ENCODE measurements at places on chromosomes 3 and 15. TPM values are rescaled to one million over a fixed set of nuclear protein-coding genes. Genes with fewer than 3 reads are reported as not detected.

DNA sequence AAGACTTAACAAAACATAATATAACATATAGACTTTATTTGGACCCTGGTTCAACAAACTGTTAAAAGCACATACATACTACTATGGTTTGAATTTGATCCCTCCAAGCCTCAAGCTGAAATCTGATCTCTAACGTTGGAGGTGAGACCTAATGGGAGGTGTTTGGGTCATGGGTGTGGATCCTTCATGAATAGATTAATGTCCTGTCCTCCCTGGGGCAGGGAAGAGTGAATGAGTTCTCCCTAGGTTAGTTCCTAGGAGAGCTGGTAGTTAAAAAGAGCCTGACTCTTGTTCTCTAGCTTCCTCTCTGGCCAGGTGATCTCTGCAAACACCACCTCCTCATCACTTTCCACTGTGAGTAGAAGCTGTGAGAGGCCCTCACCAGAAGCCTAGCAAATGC lies 36.4 kb downstream of the CLASP2 start:
- H3K27ac ChIP-seq, result no peak overlapping the region
- no peak overlapping the region for H3K4me3 ChIP-seq
- peaks cover 22% of the 10 kb centered on the region for H3K36me3 ChIP-seq
- H3K4me1 ChIP-seq, result no peaks in the 10 kb centered on the region
- no peak for DNase-seq

DNA sequence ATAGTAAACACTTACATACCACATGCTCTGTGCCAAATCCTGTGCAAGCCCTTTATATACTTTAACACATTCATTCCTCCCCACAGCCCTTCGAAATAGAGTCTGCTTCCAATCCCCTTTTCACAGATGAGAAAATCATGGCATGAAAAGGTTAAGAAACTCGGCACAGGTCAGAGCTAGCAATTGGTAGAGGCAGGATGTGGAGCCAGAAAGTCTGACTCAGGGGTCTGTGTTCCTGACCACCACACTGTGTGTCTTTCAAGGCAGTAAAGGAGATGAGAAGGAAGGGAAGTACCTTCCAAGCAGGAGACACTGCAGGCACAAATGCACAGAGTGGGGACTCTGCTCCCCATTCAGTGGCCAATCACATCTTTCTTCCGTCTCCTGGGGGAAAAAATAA lies 61.1 kb downstream of the SCN11A start:
- no peaks in the 10 kb centered on the region for H3K27me3 ChIP-seq
- H3K4me1 ChIP-seq, result no peaks in the 10 kb centered on the region
- H3K4me3 ChIP-seq, result no peak overlapping the region
- no peak overlapping the region for H3K27ac ChIP-seq
- DNase-seq, result no peak
- no peaks in the 10 kb centered on the region for H3K36me3 ChIP-seq

GRCh38 chr3:27589795-27590194 lies 105.6 kb upstream of the SLC4A7 start:
- DNase-seq, result no peak
- no peak overlapping the region for H3K4me3 ChIP-seq
- peaks cover 3% of the 10 kb centered on the region for H3K4me1 ChIP-seq
- H3K27me3 ChIP-seq, result no peaks in the 10 kb centered on the region
- no peaks in the 10 kb centered on the region for H3K36me3 ChIP-seq

DNA sequence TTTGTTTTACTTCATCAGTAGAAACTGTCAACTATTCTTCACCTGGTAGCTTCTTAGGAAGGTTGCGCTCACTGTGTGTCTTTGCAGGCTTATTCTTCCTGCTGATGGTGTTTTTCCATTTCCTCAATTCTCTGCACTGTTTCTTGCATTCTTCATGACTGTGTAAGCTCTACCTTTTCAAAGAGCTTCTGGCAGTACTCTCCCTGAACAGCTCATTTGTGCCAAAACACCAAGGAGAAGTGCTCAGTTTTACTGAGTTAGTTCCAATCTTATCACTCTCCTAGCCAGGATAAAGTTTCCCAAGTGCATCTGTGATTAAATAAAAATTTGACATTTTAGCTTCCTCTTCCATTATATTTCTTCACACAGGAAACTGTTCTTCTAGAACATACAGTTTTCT lies 339.8 kb downstream of the EPHA3 start:
- H3K27me3 ChIP-seq, result no peaks in the 10 kb centered on the region
- no peaks in the 10 kb centered on the region for H3K36me3 ChIP-seq
- H3K27ac ChIP-seq, result no peak overlapping the region
- H3K4me1 ChIP-seq, result no peaks in the 10 kb centered on the region
- no peak for DNase-seq
- no peak overlapping the region for H3K4me3 ChIP-seq

DNA sequence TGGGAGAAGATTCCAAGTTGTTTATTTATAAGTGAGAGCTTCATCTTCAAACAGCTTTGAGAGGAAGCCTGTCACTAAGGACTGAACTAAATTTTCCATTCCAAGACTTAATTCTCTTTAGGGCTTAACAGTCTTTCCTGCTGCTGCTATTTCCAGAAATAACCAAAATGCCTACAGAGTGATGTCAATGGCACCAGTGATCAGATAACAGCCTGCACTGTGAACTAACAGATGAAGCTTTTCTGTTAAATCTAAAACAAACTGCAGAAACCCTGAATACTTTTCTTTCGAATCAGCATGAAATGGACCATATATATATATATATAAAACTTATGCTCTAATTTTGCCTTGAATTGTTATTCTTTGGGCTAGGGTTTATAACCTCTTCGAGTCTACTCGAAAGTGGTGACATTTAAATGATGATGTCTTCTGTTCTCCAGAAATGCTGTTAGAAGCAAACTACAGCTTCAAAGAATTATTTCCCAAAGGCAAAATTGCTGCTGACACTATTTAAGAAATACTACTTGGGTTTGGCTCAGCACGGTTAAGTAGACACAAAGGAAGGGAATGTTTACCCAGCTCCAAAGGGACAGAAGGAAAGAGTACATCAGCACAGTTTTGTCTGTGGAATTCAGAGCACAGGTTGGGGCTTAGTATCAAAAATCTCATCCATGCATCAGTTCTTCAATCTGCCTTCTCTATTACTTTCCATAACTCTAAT lies 238.5 kb upstream of the LRRN1 start:
- no peaks in the 10 kb centered on the region for H3K36me3 ChIP-seq
- no peak overlapping the region for H3K4me3 ChIP-seq
- no peaks in the 10 kb centered on the region for H3K4me1 ChIP-seq
- no peak overlapping the region for H3K27ac ChIP-seq
- H3K27me3 ChIP-seq, result no peaks in the 10 kb centered on the region
- no peak for DNase-seq

DNA sequence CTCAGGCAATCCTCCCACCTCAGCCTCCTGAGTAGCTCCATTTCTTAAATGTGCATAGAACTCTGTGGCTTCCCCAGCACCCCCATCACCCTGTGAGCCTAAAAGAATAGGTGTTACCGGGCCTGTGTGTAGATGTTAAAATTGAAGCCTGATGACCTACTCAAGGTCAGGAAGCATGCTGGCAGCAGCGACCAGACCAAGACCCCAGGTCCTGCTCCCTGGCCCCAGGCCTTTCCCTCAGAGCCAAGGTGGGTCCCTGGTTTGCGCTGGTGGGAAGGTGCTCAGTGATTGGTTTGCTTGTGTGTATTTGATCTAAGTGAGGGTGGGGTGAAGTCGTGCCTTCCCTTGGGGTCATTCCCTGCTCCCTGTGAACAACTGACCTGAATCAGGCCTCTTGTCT lies 18.4 kb upstream of the CRABP1 start:
- H3K36me3 ChIP-seq, result no peaks in the 10 kb centered on the region
- H3K27me3 ChIP-seq, result no peaks in the 10 kb centered on the region
- no peaks in the 10 kb centered on the region for H3K4me1 ChIP-seq

GRCh38 chr3:119346076-119346496 lies 51.9 kb downstream of the ARHGAP31 start:
- no peaks in the 10 kb centered on the region for H3K27me3 ChIP-seq
- H3K27ac ChIP-seq, result no peak overlapping the region
- H3K4me3 ChIP-seq, result no peak overlapping the region
- no peaks in the 10 kb centered on the region for H3K36me3 ChIP-seq
- DNase-seq, result no peak

DNA sequence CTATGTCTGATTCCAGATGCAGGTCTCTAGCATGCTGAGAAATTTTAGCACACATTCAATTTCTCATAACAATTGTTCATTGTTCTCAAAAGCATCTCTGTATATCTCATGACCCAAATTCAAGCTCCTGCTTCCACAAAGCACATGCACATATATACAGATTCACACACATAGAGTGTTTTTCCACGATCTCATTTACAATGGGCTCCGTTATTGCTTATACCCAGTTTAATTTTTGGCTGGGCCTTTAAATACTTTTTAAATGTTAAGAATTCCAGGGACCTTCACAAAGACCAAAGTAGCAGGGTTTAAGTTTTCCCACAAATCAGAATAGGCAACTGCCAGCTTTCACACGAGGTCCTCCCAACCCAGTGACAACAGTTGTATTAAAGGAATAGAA lies 333.5 kb upstream of the SEMA6D start:
- DNase-seq, result no peak
- H3K4me1 ChIP-seq, result no peaks in the 10 kb centered on the region
- no peak overlapping the region for H3K27ac ChIP-seq
- no peaks in the 10 kb centered on the region for H3K36me3 ChIP-seq

DNA sequence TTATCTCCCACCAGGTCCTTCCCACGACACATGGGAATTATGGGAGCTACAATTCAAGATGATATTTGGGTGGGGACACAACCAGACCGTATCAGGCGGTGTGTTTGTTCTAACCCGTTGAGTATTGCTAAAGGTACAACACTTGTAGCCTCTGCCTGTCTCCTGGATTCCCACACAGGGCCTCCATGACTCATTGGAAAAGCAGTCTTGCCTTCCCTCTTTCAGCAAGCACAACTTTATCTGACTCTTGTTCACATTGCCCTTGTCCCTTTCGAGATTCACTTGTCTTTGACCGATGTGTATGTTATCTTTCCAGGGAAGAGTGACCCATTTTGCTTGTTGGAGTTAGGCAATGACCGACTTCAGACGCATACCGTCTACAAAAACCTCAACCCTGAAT lies 152.3 kb downstream of the MCTP2 start:
- no peaks in the 10 kb centered on the region for H3K27me3 ChIP-seq
- no peak overlapping the region for H3K4me3 ChIP-seq
- H3K27ac ChIP-seq, result no peak overlapping the region
- DNase-seq, result no peak
- H3K4me1 ChIP-seq, result peaks cover 31% of the 10 kb centered on the region

- H3K4me3 ChIP-seq, result no peak overlapping the region
- no peaks in the 10 kb centered on the region for H3K4me1 ChIP-seq
- DNase-seq, result no peak
- H3K27ac ChIP-seq, result no peak overlapping the region
- peaks cover 48% of the 10 kb centered on the region for H3K27me3 ChIP-seq
- no peaks in the 10 kb centered on the region for H3K36me3 ChIP-seq
Measured at GRCh38 chr3:62374341-62375218, 1.2 kb upstream of the FEZF2 start.

- no peak overlapping the region for H3K4me3 ChIP-seq
- no peak for DNase-seq
- H3K36me3 ChIP-seq, result peaks cover 53% of the 10 kb centered on the region
- H3K27ac ChIP-seq, result no peak overlapping the region
Measured at GRCh38 chr3:196486263-196486662, 17.3 kb downstream of the RNF168 start.

DNA sequence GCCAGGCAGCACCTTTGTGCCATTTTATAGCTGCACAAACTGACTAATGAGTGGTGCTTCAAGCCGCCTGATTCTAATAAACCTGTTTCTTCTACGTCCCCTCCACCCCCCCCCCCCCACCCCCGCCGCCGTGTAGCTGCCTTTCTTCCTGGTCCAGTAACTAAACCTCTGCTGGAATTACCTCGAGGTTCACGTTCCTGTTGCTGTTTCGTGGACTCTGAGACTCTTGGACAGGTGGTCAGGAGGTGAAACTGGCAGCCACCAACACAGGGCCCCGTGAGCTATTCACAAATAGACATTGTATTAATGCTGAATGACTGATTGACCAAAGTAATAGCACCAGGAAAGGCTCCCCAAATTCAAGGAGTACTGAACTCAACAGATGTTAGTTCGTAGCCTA lies 73.9 kb downstream of the TRIM69 start:
- no peaks in the 10 kb centered on the region for H3K27me3 ChIP-seq
- DNase-seq, result no peak
- no peak overlapping the region for H3K27ac ChIP-seq
- no peak overlapping the region for H3K4me3 ChIP-seq
- H3K36me3 ChIP-seq, result no peaks in the 10 kb centered on the region
- H3K4me1 ChIP-seq, result no peaks in the 10 kb centered on the region

- DNase-seq, result no peak
- H3K27ac ChIP-seq, result no peak overlapping the region
- H3K27me3 ChIP-seq, result no peaks in the 10 kb centered on the region
- no peaks in the 10 kb centered on the region for H3K4me1 ChIP-seq
- H3K36me3 ChIP-seq, result no peaks in the 10 kb centered on the region
Measured at GRCh38 chr3:123388042-123388441, 60.8 kb downstream of the ADCY5 start.

DNA sequence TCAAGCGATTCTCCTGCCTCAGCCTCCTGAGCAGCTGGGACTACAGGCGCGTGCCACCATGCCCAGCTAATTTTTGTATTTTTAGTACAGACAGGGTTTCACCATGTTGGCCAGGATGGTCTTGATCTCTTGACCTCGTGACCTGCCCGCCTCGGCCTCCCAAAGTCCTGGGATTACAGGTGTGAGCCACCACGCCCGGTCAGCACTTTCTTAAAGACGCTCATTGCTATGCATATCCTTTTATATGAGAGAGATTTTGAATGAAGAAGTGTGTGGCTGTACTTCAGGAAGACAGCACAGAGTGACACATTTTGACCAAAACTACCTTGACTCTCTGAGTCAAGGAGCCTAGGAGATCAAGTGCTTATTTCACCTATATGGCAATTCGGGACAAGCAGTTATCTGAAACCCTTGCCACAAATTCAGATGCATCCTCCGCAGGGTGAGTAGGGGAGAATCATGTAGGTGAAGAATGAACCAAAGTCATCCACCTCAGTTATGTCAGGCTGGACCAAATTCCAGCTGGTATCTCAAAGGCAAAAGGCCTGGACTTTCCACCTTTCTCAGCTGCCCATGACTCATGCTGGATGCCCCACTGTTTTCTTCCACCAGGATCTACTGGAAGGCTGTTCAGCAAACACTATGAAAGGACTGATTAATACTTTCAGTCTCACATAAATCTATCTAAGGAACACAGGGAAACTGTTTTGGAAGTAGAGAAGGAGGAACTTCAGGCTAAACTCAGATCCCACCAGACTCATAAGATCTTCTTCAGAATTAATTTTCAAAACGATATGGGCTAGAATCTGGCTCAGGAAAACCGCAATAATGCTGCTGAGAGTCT lies 31.9 kb downstream of the SUSD5 start:
- no peaks in the 10 kb centered on the region for H3K27me3 ChIP-seq
- H3K27ac ChIP-seq, result no peak overlapping the region
- no peaks in the 10 kb centered on the region for H3K36me3 ChIP-seq
- DNase-seq, result no peak
- H3K4me1 ChIP-seq, result no peaks in the 10 kb centered on the region

- DNase-seq, result no peak
- H3K4me3 ChIP-seq, result no peak overlapping the region
- no peak overlapping the region for H3K27ac ChIP-seq
- H3K4me1 ChIP-seq, result peaks cover 17% of the 10 kb centered on the region
Measured at GRCh38 chr15:40803076-40803475, 3.8 kb upstream of the ZFYVE19 start.

The TRPC1 gene
- 0.43 TPM for total RNA-seq

The TNFAIP8L3 gene
- total RNA-seq, result not detected

The RASGRP1 gene
- total RNA-seq, result 96.5 TPM

The PDZRN3 gene
- total RNA-seq, result not detected

The CCR9 gene
- total RNA-seq, result 0.27 TPM

The PEX11A gene
- total RNA-seq, result 3.1 TPM

The DNAH1 gene
- 72.3 TPM for total RNA-seq

The GBE1 gene
- total RNA-seq, result 8.8 TPM

The CACNA2D3 gene
- not detected for total RNA-seq

The CCR3 gene
- total RNA-seq, result not detected

The TGM5 gene
- not detected for total RNA-seq
